Brain (organoid and tissue), 16 donors: ENCODE measurements at places on chromosomes 1 and 21.

- no peak for DNase-seq
These were observed 302.3 kb upstream of the RUNX1 start for GRCh38 chr21:35351434-35351833.

DNA sequence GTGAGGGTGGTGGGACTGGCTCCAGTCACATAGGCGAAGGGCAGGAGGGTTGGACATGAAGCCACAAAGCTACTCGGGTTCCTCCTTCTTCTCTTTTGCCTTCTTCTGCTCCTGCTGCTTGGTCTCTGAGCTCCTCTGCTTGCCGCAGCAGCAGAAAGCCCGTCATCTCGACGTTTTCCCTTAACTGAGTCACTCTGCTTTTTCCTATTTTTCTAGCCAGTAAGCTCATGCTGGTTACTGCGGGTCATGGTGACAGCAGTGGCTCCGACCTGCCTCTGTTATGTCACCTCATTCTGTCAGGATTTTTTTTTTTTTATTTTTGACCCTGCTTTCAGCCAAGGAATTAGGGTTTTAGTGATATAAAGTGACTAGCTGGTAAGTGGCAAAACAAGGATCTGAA is 2.6 kb upstream of the FMOD start:
- DNase-seq, result no peak

DNA sequence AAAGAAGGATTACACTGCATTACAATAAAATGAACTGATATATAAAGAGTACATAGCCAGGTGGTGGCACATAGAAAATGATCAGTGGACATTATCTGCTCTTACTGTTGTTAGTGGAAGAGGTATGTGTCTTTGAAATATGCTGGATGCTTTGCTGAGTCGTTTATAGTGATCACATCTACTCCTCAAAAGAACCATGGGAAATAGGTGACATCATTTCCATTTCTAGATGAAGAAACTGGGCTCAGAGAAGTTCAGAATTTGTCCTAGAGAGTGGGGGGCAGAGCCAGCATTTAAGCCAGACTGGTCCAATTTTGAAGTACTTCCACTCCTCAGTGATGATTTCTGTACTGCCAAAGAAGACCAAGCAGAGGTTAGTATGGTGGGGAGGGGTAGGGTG is 34.0 kb upstream of the BACH1 start:
- DNase-seq, result no peak

DNA sequence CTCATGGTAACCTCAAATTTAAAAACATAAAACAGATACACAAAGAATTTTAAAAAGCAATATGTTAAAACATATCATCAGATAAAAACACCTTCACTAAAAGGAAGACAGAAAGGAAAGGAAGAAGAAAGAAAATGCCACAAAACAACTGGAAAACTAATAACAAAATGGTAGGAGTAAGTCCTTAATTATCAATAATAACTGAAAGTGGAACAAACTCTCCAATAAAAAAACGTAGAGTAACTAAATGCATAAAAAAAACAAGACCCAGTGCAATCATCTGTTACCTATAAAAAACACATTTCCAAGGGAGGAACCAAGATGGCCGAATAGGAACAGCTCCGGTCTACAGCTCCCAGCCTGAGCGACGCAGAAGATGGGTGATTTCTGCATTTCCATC is 47.1 kb upstream of the ACADM start:
- DNase-seq, result no peak
